ENCODE measurements at places on chromosomes 2 and 18.

DNA sequence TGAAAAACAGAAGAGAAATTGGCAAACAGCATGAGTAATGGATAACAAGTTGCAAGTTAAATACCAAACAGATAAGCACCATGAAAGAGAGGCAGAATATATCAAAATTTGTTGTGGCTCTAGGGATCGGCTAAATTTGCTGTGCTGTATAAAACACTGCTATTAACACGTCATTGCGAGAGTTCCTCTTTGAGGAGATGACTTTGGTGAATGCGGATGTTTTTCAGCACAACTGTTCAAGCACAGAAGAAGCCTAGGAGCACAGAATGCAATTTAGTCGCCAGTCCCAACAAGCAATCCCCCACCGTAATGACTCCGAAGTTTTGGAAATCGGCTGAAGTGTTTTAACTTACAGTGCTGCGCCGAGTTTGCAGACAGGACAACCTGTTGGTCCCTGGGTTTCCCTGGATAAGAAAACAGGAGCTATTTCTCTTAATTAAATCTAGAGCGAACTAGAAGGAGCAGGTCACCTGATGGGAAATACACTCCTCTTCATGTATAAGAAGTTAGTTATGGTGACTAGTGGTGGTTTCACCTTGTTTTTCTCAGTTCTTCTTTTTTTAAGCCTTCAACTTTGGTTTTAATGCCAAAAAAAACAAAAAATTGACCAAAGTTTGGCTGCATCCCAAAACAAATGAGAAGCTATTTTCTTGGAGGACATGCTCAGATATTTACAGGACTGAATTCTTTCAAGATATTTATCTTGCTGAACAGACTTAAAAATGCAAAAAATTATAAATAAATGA is 454.1 kb upstream of the SALL3 start:
- no peak for DNase-seq

DNA sequence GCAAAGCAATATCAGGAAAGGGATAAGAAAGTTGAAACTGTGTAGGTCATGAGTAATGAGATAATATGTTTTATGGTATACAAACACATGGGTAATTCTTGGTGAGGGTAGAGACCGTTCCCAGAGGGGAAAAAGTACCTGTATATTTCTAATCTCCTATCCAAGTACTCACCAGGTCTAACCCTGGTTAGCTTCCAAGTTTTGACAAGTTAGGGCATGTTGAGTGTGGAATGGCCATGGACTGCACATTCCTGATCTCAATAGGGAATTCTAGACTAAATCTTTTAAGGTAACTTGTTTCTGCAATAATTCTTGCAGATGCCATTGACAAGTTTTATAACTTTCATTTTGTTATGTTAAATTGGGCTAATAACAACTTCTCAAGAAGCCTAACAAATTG is 216.6 kb downstream of the SPAG16 start:
- DNase-seq: no peak

GRCh38 chr2:191065785-191066184 is 51.8 kb upstream of the STAT1 start:
- DNase-seq: no peak

DNA sequence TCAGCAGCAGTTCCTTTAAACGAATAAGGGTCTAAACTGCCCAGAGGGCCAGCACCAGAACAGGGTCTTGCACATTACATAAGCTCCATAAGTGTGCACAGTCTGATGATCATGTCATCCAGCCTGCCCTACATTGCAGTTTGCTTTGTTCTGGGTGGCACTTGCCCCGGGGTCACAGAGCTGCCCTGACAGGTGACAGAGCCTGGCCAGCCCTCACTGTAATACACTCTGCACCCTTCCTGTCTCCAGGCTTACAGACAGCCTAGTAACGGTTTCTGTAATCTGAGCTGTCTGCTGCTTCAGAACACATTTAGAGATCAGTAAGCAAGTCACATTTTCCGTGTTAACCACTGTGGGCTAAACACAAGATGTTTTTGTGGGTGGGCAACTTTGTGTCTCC is 213.3 kb downstream of the FAM210A start:
- DNase-seq: no peak

DNA sequence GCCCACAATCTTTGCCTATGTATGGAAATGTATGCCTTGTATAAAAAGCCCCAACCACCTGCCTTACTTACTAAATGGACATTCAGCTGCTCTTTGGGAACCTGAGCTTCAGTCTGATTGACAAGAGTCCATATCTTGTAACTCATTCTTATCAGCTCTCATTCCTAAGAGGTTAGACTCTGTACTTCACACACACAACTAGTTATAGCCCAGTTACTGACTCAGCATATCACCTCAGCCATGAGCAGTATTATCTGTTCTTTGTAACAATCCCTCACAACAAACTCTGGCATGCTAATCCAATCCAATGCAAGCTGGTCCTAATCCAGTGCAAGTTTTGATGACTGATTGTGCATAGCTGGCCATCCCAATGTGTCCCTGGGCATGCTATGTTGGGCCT is 250.6 kb downstream of the RIT2 start:
- no peak for DNase-seq

- DNase-seq: no peak
Measured at GRCh38 chr2:14501061-14501460, 131.5 kb upstream of the LRATD1 start.

GRCh38 chr18:58495207-58495606 is 133.7 kb downstream of the ALPK2 start:
- DNase-seq: no peak

- no peak for DNase-seq
Measured at GRCh38 chr2:200212862-200213425, 93.5 kb upstream of the SPATS2L start.

- DNase-seq: no peak
Measured at GRCh38 chr2:150125708-150126107, 361.8 kb downstream of the RND3 start.

DNA sequence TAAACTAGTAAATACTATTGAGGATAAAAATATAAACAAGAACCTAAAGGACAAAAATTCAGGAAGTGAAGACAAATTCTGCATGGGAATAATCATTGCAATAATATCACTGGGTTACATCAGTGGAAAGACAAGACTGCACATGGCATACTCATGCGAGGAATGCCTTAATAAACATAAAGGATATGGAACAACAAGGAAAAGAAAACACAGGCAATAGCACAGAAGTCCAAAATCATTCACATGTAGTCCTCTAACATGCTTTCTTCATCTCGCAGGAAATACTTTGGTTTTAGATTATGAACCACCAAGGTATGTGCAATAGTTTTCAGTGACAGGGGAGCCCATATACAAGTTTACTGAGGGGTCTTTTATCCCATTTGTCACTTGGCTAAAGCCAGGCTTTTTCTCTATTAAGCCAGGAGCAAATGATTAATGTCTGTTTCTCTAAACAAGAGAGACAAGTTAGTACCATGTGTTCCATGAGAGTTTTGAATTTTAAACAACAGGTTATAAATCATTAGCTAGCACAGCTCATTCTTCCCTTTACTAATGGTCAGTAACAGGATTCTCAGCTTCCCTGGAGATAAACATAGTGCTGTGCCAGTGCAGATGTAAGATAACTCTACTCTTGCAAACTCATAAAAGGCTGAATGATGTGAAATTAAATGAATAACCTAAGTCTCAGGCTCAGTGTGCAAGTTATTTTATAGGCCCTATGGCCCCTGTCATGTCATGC is 353.6 kb upstream of the FSIP2 start:
- no peak for DNase-seq

DNA sequence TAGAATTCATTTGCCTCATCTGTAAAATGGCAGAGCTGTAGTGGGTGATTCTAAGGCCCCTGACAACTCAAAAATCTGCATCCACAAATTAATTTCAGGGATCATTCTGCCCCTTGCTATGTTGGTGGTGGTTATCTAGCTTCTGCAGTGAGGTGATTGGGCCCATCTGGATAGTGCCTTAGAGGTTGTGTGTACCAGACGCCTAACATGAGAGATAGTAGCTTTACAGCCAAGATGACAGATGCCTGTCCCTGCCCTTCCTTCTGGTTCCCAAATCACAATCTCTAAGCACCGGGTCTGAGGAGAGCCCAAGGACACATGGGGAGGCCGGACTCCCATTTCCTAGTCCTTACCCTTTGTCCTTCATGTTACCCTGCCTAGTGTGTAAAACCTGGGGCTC is 51.1 kb upstream of the TNP1 start:
- no peak for DNase-seq

GRCh38 chr2:205699515-205700289 is 17.4 kb downstream of the NRP2 start:
- DNase-seq: no peak

GRCh38 chr2:160952464-160953254 is 207.6 kb upstream of the TANK start:
- no peak for DNase-seq

- DNase-seq: no peak
Measured at GRCh38 chr2:122266636-122267035, 511.2 kb downstream of the TSN start.

DNA sequence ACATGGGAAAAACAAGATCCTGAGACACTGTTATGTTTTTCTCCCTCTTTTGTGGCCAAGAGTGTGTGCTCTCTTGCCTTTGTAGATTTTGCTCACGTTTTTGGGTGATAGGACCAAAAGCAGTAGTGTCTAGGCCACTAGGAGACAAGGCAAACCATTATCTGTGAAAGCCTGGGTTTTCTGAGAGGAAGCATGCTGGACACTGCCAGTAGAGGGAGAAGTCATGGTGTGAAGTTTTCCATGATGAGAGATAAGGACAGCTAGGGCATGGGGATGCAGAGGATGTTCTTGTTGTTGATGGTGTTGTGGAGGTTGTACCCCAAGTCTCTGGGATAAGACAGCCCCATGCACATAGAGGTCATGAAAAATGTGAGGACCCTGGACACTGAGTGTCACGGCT is 285.3 kb downstream of the SOX11 start:
- DNase-seq: no peak

GRCh38 chr2:206408323-206409320 is 34.7 kb upstream of the ADAM23 start:
- DNase-seq: no peak

GRCh38 chr2:135055182-135055786 is 3.2 kb downstream of the RAB3GAP1 start:
- DNase-seq: no peak

GRCh38 chr2:128159437-128159836 is 68.4 kb downstream of the UGGT1 start:
- no peak for DNase-seq

DNA sequence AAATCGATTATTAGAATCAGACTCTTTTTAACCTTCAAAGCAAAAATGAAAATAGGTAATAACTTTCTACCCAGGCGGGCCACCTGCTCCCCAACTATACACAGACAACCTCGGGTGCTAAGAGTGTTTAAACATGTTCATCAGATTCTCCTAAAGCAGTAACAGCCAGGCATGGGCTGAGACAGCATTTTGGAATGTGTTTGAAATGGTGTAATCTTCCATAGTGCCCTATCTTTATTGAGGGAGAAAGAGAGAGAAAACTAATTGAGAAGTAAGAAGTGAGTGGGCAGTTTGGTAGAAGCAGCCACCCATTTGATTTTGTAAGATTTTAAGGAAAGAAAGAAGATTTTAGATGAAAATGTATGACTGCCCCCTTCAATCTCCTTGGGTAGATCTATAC is 196.1 kb upstream of the CTAGE1 start:
- DNase-seq: no peak

GRCh38 chr2:130882991-130883390 is 46.3 kb downstream of the ARHGEF4 start:
- DNase-seq: no peak

GRCh38 chr18:25651553-25651952 is 299.6 kb upstream of the ZNF521 start:
- DNase-seq: no peak

DNA sequence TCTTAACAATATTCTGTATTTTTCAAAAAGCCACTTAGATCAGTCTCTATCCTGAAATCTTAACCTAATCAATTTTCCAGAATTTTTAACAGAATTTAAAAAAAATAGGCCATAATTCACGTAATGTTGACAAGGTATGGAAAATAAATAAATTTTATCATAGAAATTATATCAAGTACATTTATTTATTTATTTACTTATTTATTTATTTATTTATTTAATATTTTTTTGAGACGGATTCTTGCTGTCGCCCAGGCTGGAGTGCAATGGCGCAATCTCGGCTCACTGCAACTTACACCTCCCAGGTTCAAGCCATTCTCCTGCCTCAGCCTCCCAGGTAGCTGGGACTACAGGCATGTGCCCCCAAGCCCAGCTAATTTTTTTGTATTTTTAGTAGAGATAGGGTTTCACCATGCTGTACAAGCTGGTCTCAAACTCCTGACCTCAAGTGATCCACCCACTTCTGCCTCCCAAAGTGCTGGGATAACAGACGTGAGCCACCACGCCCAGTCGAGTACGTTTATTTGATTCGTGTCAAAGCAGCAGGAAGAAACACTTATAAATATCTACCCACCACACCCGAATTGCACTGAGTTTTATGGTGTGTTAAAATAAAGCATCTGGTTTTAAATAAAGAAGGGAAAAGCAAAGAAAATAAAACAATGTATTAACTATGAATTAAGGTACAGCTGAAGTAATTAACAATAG is 60.1 kb downstream of the DSC3 start:
- DNase-seq: no peak

Measured in stimulated activated CD8-positive, alpha-beta memory T cell treated with anti-CD3 and anti-CD28 coated beads, Interleukin-4, amount 100 ng/mL, for 24 hours (primary cell).